SK-N-SH (cell line): ENCODE measurements at places on chromosomes 2 and 18. TPM values are rescaled to one million over a fixed set of nuclear protein-coding genes. Genes with fewer than 3 reads are reported as not detected.

Gene DHRS9
- not detected in 2 replicates for polyA plus RNA-seq

Gene SCYGR6
- polyA plus RNA-seq = not detected in 2 replicates

Gene GALNT5
- polyA plus RNA-seq = 10.4 and 15.3 TPM in 2 replicates

Gene TEKT4
- polyA plus RNA-seq = not detected in 2 replicates

Gene ATG4B
- polyA plus RNA-seq = 105 and 107 TPM in 2 replicates

Gene GPR75
- 1.8 and 2.4 TPM in 2 replicates for polyA plus RNA-seq

Gene VAMP5
- polyA plus RNA-seq = 9.8 and 12.0 TPM in 2 replicates

Gene IL1R1
- 13.3 and 20.5 TPM in 2 replicates for polyA plus RNA-seq
